ENCODE measurements at places on chromosomes 5 and 9.

DNA sequence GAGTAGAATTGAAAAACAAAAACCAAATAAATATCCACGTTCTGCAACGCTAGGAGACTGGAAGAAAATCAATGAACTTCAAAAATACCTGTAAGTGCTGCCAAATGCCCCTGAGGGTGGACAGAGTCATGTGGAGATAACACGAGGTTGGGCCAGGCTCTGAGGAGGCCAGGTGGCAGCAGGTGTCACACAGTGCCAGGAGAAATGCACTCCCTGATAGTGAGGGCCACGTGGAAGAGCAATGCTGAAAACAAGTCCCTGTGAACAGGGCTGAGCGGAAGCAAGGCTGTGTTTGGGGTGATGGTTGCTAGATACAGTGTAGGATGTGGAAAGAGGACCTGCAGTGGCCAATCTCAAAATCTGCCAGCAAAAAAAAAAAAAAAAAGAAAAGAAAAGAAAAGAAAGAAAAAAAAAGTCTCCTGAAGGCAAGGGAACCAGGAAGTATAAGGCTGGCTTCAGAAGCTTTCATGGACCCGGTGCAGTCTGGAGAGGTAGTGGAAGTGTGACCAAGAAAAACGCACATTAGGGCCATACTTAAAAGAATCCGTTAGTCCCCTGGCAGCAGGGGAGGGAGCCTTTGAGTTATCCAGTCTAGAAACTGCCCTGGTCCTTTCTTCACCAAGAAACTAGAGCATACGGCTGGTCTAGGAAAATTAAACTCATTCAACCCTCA lies 16.8 kb downstream of the C1QTNF3 start:
- DNase-seq: no peak

DNA sequence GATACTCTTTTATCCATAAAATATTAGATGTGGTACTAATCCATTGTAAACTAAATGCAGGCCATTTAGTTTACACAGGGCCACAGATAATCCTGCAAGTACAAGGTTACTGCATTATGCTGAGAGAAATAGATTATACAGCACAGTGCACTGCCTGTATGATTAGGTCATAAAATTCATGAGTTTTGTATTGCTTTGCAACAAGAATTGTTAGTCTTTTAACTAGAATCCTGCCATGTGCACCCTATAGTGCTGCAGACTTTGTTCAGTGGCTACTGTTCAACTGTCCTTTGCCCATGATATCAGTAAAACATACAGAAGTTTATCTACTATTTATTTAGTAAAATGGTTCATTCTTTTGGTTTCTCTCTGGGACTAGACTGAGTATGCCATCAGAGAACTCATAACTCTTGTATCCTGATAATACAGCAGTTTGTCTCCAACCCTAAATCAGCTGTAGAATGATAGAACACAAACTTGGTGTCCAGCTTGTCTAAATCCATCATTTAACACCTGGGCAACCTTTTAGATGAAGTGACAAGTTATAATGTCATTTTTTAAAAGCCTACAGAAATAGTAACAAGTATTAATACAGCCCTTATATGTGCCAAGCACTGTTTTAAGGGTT lies 291.2 kb downstream of the TMEM167A start:
- no peak for DNase-seq

DNA sequence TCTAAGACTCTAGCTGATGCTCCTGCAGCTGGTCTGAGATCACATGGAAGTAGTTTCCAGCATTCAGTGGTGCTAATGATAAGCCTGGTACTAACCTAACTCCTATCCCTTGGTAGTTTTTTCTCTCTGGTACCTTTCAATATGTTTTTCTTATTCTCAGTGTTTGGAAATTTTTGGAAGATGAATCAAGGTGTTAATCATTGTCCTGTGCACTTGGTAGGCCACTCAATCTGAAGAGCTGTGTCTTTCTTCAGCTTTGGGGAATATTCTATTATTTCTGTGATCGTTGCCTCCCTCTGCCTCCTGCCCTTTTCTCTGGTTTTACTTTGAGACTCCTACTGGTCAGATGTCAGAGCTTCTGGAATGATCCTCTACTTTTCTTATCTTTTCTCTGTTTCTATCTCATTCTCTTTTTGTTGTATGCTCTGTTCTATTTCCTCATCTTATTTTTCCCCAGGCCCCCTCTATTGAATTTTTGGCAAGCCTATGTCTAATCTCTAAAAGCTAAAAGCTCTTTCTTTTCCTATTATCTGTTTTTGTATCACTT lies 136.8 kb downstream of the APBA1 start:
- DNase-seq: peak; percentile 24

DNA sequence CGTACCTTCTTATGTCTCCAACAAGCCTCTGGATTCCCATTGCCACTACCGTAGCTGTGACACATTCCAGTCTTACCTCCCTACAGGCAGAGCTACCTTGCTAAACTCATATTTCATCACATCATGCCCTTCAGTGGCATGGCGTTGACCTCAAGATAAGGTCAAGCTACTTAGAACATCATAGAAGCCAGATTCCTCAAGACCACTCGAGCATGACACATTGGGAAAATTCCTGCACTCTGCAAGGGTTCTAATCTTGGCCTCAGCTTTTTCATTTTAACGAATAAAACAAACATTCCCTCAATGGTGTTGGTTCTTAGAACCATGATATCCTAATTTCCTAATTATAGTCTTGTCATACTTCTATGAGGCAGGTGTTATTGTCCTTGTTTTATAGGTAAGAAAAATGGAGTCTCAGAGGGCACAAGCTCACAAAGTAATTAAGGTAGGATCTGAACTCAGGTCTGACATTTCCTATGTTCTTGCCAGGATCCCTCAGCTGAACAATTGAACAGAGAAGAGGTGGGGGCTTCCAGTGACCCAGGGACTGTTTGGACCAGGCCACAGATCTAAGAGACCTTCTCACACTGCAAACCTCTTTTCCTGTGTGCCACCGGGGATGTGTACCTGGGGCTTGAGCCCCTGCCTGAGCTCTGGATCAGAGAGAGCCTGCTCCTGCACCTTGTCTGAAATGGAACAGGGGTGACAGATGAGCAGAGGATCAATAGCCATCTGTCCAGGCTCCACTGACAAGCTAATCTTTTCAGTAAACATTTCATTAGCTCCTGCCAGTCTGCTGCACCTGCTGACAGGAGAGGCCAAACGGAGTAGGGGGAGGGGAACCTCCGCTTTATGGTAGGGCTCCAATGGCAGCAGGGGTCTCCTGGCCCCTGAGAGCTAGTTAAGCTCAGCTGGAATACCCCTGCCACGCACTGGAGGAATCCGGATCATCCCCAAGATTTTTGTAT lies 49.3 kb downstream of the ALG2 start:
- DNase-seq: peak; percentile 33

- DNase-seq: no peak
These were observed 685 bp downstream of the SLC24A2 start for GRCh38 chr9:19788152-19788551.

DNA sequence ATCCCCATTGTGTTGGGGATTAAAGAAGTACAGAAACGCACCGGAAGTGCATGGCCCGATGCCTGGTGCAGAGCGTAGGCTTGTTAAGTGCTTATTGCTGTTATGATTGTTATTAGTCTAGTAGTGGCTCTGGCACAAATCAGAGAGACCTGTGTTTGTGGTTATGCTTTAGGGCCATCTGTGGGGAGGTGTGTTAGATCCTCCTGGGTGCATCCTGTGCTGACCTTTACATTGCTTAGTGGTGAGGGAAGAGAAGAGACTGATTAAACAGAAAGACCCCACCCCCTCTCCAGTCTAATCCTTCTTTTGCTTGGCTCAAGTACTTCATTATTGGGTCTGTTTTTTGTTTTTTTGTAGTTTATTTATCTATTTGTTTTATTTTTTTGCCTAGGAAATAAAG lies 112.7 kb upstream of the SPRY4 start:
- no peak for DNase-seq

- no peak for DNase-seq
These were observed 2.0 kb upstream of the F2RL2 start for GRCh38 chr5:76625087-76625815.

- no peak for DNase-seq
These were observed 129.7 kb upstream of the MAP3K1 start for GRCh38 chr5:56685503-56686217.

- DNase-seq: no peak
These were observed 23.1 kb upstream of the SLC9A3 start for GRCh38 chr5:547086-547924.

DNA sequence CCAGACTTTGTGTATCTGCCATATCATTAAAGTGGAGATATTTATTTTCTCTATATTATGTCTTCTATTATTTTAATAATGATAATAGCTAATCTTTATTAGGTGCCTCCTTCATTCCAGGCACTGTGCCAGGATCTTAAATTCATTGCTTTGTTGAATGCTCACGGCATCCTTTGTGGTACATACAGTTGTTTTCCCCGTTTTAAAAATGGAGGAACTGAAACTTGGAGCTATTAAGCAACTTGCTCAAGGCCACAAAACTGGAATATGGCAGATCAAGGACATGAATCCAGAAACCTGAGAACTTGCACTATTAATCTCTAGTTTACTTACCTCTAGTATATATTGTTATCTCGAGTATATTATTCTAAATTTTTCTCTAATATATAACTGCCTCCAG lies 41.5 kb upstream of the PPP3R2 start:
- DNase-seq: no peak

GRCh38 chr9:116493183-116493860 lies 193.8 kb upstream of the TRIM32 start:
- DNase-seq: no peak

DNA sequence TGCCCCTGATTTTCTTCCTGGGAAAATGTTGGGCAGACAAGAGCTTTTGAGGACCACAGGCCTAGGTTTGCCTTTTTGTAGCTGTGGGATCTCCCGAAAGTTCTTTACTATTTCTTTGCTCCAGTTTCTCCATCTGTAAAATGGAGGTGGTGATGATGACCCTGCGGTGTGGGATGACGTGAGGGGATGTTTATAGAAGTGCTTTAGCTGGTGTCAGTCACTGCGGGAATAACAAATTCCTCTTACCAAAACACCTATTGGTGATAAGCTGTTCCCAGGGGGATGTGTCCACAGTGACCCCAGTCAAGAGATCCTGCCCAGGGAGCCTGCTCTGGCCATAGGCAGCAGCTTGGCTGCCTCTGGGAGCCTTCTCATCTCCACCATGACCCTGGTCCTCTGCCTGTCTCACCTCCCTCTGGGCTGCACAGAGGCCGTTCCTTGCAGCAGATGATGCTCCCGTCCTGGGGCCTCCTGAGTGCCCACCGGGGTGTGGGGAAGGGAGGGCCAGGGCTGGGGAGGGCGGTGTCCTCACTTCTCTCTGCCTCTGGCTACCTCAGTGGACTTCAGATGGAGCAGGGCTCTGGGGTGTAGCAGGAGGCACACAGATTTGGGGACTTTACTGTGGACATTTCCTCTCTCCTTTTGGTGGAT lies 77.2 kb downstream of the COL15A1 start:
- no peak for DNase-seq

DNA sequence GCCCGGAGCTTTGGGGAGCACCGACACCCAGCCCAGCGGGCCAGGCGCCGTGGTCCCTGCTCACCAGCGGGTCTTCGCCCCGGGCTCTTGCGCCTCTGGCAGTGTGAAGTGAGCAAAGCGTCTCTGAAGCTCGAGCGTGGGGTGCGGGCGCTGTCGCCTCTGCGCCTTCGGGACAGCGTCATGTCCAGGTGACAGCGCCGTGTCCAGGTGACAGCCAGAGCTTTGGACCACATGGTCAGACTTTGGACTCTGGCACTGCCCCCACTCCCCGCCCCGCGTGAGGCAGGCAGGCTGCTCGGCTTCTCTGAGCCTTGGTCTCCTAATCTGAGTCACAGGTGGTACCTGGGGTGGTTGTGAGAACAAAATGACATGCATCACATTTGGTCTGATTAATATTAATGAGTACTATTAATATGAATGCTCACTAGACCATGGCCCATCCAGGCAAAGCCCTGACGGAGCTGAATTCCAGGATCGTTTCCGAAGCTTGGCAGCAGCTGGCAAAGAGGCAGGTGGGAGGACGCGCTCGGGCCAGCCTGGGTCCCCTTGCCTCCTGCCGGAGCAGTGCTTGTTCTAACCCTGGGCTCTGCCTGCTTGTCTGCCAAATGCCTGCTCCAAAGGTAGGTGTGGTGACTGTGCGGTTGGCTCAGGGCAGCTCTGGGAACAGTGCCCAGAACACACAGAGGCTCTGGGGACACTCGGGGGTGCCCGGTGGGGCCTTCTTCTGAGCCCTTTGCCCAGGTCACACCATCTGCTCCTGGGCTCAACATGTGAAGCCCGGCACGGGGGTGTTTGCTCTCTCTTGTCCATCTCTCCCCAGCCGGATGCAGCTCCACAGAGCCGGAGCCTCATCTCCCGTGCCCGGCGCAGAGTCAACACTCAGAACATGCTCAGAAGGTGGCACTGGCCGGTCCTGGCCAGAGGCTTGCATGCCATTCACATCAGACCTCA lies 157.1 kb downstream of the OLFM1 start:
- DNase-seq: no peak

GRCh38 chr9:92035687-92036410 lies 79.4 kb downstream of the SPTLC1 start:
- no peak for DNase-seq

- no peak for DNase-seq
These were observed 121.1 kb downstream of the LHX2 start for GRCh38 chr9:124132671-124133147.

DNA sequence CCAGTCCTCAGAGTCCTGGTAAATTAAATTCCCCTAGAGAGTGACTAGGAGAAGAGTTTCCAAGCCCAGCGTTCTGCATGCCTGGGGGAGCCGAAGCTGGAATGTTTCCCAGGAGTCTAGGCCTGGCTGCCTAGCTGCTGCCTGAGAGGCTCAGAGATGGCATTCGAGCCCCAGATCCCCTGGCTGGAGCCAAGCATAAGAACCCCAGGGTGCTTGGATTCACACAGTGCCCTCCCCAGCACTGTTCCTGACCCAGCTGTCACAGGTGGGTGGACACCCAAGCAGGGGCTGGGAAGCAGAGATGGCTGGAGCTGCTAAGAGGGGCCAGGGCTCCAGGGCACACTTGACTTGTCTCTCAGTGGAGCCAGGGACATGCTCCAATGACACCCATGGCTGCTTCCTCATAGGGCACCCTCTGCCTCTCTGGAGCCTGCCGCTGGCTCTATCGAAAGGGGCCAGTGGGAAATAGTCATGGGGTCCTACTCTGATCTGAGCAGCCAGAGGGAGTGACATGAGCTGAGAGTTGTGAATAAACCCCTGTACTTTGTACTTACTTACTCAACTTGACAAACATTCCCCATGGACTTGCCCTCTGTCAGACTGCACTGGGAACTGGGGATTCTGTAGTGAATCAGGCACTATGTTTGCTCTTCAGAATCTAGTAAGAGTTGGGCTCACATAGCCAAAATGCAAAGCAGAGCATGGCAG lies 62.6 kb upstream of the XPA start:
- DNase-seq: no peak

DNA sequence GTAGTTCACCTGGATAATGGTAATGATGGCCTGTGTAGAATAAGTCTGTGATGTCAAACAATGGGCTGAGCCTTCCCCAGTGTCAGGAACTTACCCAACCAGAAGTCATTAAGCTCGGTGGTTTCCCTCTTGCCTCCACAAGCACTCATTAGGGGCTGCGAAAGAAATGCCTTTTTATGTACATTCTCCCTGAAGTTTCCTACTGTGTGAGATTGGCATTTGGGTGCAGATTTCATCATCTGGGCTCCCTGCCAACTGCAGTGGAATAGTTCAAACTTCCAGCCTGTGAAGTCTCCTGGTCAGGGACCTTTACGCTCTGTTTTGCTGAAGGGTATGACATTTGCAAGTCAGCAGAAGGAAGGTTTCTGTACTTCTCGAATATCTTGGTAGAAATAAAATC lies 41.6 kb upstream of the TMEM215 start:
- DNase-seq: no peak

GRCh38 chr9:128215491-128216409 lies 12.6 kb downstream of the DNM1 start:
- no peak for DNase-seq

GRCh38 chr9:133741716-133742115 lies 3.6 kb upstream of the SARDH start:
- no peak for DNase-seq
